ENCODE measurements at places on chromosomes 1 and 21. TPM values are rescaled to one million over a fixed set of nuclear protein-coding genes. Genes with fewer than 3 reads are reported as not detected.

The RGS5 gene
- 108 TPM for total RNA-seq

The PEAR1 gene
- total RNA-seq: 15.2 TPM

The TMEM61 gene
- total RNA-seq: 0.45 TPM

The SLC6A9 gene
- total RNA-seq: 7.5 TPM

The PRELP gene
- total RNA-seq: 32.2 TPM

The GJA8 gene
- total RNA-seq: not detected

The FCN3 gene
- 7.4 TPM for total RNA-seq

The LSS gene
- 57.7 TPM for total RNA-seq

The SLAMF1 gene
- total RNA-seq: 0.81 TPM

The ARTN gene
- 0.40 TPM for total RNA-seq

The C1orf87 gene
- total RNA-seq: not detected

The LAPTM5 gene
- total RNA-seq: 66.0 TPM

The PGLYRP3 gene
- not detected for total RNA-seq

The SLC1A7 gene
- total RNA-seq: not detected

The NR0B2 gene
- total RNA-seq: not detected

- no peaks in the 10 kb centered on the region for H3K27me3 ChIP-seq
- H3K4me3 ChIP-seq: no peak overlapping the region
- DNase-seq: no peak
- H3K36me3 ChIP-seq: no peaks in the 10 kb centered on the region
- no peaks in the 10 kb centered on the region for H3K4me1 ChIP-seq
These were observed 76.3 kb downstream of the SNX7 start for GRCh38 chr1:98737835-98738234.

DNA sequence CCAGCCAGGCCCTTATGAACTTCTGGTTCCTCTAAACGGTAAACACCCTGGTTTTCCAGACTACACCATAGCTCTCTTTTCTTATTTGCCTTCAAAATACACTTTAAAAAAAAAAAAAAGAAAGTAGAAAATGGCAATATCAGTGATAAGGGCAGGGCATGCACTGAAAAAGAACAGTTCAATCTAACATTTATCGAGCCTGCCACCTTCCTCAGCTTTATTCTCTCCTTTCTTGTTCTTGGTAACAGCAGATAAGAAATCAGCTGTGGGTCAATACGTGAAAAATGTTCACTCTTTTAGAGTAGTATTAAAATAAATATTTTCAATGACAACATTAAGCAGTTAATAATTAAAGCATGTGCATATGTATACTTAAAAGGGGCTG is 83.1 kb upstream of the ZNF648 start:
- no peaks in the 10 kb centered on the region for H3K27me3 ChIP-seq
- no peaks in the 10 kb centered on the region for H3K36me3 ChIP-seq
- H3K4me3 ChIP-seq: no peak overlapping the region
- DNase-seq: no peak
- H3K27ac ChIP-seq: peak overlapping the region; percentile 100
- peaks cover 26% of the 10 kb centered on the region for H3K4me1 ChIP-seq

GRCh38 chr1:21307210-21307609 is 16.9 kb upstream of the ECE1 start:
- no peak for DNase-seq
- H3K4me3 ChIP-seq: no peak overlapping the region
- no peaks in the 10 kb centered on the region for H3K27me3 ChIP-seq
- peaks cover 31% of the 10 kb centered on the region for H3K4me1 ChIP-seq

- DNase-seq: no peak
- H3K4me1 ChIP-seq: peaks cover 60% of the 10 kb centered on the region
- H3K4me3 ChIP-seq: no peak overlapping the region
- H3K36me3 ChIP-seq: no peaks in the 10 kb centered on the region
- H3K27me3 ChIP-seq: no peaks in the 10 kb centered on the region
- H3K27ac ChIP-seq: no peak overlapping the region
These were observed 48.4 kb downstream of the PBX1 start for GRCh38 chr1:164607351-164607750.

DNA sequence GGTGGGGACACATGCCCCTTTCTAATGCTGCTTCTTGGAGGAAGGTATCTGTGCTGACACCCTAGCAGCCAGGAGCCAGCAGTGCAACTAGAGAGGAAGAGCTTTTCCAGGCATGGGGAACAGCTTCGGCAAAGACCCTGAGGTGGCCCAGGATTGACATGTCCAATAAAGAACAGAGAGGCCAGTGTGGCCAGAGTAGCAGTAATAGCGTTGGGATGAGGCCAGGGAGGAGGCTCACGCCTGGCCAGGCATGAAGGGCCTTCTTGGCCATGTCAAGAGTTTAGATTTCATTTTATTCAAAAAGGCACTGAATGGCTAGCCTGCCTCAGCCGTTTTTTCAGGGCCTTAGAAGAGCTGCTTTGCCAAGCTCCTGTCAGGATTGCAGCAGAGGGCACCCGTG is 16.3 kb upstream of the ADAMTSL4 start:
- no peaks in the 10 kb centered on the region for H3K36me3 ChIP-seq
- DNase-seq: peak; percentile 90
- peaks cover 7% of the 10 kb centered on the region for H3K4me1 ChIP-seq

DNA sequence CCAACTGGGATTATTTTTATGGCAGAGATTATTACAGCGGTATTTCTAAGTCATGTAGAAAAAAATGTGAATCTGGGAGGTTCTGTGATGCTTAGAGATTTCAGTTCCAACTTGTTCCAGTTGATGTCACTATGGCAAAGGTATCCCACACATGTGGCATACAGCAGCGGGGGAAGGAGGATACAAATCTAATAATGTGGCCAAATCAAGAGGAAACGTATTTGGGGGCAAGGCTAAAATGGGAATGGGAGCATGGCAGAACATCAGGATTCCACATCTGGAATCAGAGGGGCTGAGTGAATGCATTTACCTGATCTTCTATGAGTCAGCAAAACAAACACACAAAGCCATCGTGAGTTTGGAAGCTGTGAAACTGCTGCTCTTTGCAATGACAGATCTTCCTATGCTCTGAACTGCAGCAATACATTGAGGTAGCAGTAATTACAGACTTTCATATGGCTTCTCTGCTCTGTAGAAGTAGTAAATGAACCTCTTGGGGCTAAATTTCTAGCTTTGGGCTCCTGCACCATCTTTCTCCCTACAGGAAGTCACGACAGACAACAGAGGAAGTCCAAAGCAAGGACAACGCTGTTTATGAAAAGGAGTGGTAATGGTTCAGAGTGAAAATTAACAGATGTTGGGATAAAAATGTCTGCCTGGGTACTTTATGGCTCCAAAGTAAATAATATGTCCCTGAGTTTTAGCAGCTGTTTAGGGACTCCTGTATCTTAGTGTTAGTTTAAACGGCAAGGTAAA is 55.5 kb downstream of the GABPA start:
- H3K27ac ChIP-seq: no peak overlapping the region
- peaks cover 3% of the 10 kb centered on the region for H3K4me1 ChIP-seq
- no peak for DNase-seq
- no peaks in the 10 kb centered on the region for H3K27me3 ChIP-seq

- peaks cover 56% of the 10 kb centered on the region for H3K36me3 ChIP-seq
- H3K27ac ChIP-seq: no peak overlapping the region
- H3K27me3 ChIP-seq: no peaks in the 10 kb centered on the region
These were observed 10.9 kb downstream of the PRDX6 start for GRCh38 chr1:173488001-173488400.

DNA sequence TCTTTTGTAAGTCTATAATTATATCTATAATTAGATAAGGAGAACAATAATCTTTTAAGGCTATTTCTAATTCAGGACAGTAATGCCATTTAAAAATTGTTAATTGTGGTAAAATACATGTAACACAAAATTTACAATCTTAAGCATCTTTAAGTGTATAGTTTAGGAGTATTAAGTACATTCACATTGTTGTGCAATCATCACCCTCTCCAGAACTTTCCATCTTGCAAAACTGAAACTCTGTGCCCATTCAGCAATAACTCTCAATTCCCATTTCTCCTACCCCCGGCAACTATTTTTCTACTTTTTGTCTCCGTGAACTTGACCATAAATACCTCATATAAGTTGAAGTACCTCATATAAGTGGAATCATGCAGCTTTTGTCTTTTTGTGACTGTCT is 93.9 kb upstream of the KCNA3 start:
- DNase-seq: no peak
- H3K36me3 ChIP-seq: no peaks in the 10 kb centered on the region
- H3K4me3 ChIP-seq: no peak overlapping the region
- H3K27ac ChIP-seq: no peak overlapping the region

GRCh38 chr1:20028125-20028524 is 41.9 kb upstream of the PLA2G5 start:
- no peak overlapping the region for H3K4me3 ChIP-seq
- H3K4me1 ChIP-seq: no peaks in the 10 kb centered on the region
- no peaks in the 10 kb centered on the region for H3K36me3 ChIP-seq
- DNase-seq: no peak
- H3K27ac ChIP-seq: no peak overlapping the region

DNA sequence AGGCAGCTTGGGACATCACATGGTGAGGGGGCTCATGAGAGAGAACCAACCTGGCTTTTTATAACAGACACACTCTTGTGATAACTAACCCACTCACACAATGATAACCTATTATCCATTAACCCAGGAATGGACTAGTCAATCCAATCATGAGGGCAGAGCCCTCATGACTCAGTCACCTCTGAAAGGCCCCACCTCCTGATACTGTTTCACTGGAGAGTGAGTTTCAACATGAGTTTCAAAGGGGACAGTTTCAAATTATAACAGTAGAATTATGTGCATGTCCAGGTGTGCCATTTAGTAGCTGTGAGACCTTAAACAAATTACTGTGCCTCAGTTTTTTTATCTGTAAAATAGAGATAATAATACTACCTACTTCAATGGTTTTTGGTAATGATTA is 47.6 kb upstream of the PPP2R5A start:
- H3K27ac ChIP-seq: no peak overlapping the region
- H3K36me3 ChIP-seq: no peaks in the 10 kb centered on the region
- DNase-seq: no peak
- peaks cover 42% of the 10 kb centered on the region for H3K4me1 ChIP-seq
- no peak overlapping the region for H3K4me3 ChIP-seq

GRCh38 chr1:59072583-59072947 is 224.3 kb upstream of the FGGY start:
- no peak overlapping the region for H3K4me3 ChIP-seq
- no peak for DNase-seq
- H3K36me3 ChIP-seq: no peaks in the 10 kb centered on the region
- no peak overlapping the region for H3K27ac ChIP-seq
- H3K4me1 ChIP-seq: no peaks in the 10 kb centered on the region
- H3K27me3 ChIP-seq: no peaks in the 10 kb centered on the region

GRCh38 chr1:176174108-176174507 is 33.0 kb downstream of the COP1 start:
- no peaks in the 10 kb centered on the region for H3K4me1 ChIP-seq
- DNase-seq: no peak
- H3K4me3 ChIP-seq: no peak overlapping the region
- H3K36me3 ChIP-seq: peaks cover 4% of the 10 kb centered on the region
- no peaks in the 10 kb centered on the region for H3K27me3 ChIP-seq
- no peak overlapping the region for H3K27ac ChIP-seq
